ENCODE measurements at places on chromosomes 4 and X. TPM values are rescaled to one million over a fixed set of nuclear protein-coding genes. Genes with fewer than 3 reads are reported as not detected.

- no peak for DNase-seq
Observed at GRCh38 chr4:6386091-6386490, 86.3 kb downstream of the PPP2R2C start.

DNA sequence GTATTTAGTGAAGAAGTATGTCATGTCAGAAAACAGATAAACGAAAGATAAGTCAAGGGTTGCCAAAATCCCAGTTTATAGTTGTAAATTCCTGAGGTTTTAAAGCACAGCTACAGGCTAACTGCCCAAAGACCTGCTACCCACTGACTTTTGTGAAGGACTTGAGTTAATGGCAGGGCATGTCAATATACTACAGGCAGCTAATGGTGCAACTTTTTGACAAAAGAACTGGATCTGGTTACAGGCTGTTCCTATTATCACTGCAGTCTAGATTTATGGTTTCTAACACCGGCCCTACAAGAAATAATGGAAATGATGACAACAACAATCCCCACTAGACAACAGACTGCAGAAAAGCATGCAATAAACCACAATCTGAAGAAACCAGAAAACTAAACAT is 6.4 kb downstream of the SCML2 start:
- no peak for DNase-seq

DNA sequence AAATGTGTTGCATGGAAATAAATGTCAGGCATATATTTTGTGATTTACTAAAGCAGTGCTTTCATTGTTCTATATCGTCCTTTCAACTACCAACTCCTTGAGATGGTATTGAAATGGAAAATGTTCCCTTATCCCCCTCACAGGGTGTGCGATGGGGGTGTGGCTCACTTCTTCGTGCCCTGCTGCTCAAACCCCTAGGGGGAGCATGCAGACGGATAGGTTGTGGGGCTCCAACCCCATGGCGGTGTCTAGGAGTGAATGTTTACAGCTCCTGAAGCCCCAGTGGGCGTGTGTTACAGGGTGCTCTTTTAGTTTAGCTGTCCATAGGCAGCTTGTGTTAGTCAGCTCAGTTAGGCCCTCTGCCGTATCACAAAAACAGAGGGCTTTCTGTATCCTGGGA is 287.7 kb upstream of the EMCN start:
- DNase-seq, result no peak

Gene PIR
- total RNA-seq, result not detected

Gene LEF1
- 409 TPM for total RNA-seq
